Gastroesophageal sphincter (tissue), 4 donors: ENCODE measurements at places on chromosomes 4 and X. TPM values are rescaled to one million over a fixed set of nuclear protein-coding genes. Genes with fewer than 3 reads are reported as not detected.

PNMA5 gene
- total RNA-seq: not detected

SNCA gene
- 5.0 TPM for total RNA-seq

DNA sequence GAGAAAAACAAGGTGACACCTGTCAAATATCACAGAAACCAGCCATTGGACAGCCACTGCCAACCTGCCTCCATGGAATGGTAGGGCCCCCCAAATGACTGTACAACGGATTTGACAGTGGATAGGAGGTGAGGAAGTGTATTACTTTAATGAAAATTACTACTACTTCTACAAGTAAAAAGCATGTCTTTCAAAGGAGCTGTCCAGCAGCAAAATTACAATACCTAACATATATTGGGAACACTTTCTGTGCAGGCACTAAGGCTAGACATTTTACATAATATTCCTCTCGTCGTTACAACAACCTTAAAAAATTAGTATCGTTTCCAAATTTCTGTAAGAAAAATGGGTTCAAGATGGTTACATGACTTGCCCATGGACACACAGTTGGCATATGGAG lies 14.9 kb downstream of the PPP3CA start:
- no peak for ATAC-seq

DNA sequence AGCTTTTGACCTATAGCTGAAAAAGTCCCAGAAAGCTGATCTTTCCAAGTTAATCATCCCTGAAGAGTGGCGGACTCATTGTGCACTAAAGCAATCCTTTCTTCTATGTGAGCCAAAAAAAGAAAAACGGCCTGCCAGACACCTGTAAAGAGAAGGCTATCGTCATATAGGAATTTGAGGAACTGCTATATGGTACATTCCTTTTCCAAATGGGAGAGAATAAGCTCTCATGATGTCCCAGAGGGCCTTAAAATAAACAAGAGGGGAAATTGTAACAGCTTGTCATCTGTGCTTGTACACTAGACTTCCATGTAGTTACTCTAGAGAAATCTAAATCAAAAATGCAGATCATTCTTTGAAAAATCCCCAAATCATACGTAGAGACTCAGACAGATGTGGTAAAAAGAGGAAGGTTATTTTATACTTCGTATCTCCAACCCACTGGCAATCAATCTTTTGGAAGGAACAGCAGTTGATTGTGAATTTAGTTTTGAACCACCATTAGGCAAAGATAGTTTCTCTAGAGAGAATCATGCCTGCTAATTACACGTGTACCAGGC lies 26.1 kb downstream of the GPR174 start:
- ATAC-seq: no peak

GRCh38 chr4:42632653-42633382 lies 24.1 kb downstream of the ATP8A1 start:
- ATAC-seq: no peak

- no peak for ATAC-seq
Observed at GRCh38 chr4:151175754-151176631, 76.6 kb downstream of the RPS3A start.

DNA sequence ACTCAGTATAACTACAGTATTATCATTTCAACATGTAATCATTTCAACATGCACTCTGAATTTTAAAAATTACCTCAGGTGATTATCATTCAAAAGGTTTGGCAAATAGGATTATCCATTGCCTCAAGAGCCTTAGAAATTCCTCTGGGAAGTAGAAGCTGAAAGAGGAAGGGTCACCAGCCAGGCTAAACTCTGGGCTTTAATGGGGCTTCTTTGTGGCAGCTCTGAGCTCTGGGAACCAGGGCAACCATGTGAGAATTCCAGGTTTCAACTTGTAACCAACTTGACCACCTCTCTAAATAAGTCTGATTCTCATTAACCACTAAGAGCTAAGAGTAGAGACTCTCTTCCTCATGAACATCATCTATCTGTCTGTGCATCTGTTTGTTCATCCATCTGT lies 117.2 kb upstream of the MED14 start:
- no peak for ATAC-seq

DNA sequence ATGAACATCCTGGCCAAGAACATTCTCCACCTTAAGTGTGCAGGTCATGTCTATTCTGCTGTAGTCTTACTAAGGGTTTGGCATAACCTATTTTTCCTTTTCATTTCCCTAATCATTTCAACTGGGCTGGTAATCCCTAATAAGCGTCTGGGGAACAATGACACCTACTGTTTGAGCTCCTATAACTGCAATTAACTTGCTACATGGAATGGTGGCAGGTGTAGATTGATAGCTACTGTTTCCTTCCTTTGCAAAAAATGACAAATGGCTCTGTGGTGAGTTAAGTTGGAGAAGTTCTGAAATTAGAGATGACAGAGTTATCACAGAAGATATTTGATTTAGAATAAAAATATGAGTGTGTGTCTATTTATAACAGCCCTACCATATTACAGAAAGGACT lies 104.5 kb upstream of the NAP1L5 start:
- no peak for ATAC-seq
